Activated T-helper 1 cell treated with anti-CD3 and anti-CD28 coated beads, Interleukin-12 subunit alpha, Interleukin-12 subunit beta, Interleukin-2, Interleukin-4 antibody, amounts not matched to agents 30 ng/mL and 10 ng/mL and 1 ng/mL, durations not matched to agents 14 hours and 24 hours and 36 hours (primary cell): ENCODE measurements at places on chromosomes 2 and 18. TPM values are rescaled to one million over a fixed set of nuclear protein-coding genes. Genes with fewer than 3 reads are reported as not detected.

CHRNA1 gene
- total RNA-seq = not detected in 2 replicates

KIAA2012 gene
- not detected in 2 replicates for total RNA-seq

TMEM182 gene
- 2.1 and 4.4 TPM in 2 replicates for total RNA-seq

FAM237A gene
- not detected in 2 replicates for total RNA-seq

ABCG5 gene
- total RNA-seq = not detected in 2 replicates

PXDN gene
- 1.7 and 1.9 TPM in 2 replicates for total RNA-seq

ZNF2 gene
- total RNA-seq = 3.8 and 3.9 TPM in 2 replicates

CCDC148 gene
- total RNA-seq = 0.36 TPM in 1 of 2 replicates, not detected in the other

LCT gene
- 0.41 and 0.42 TPM in 2 replicates for total RNA-seq

GCA gene
- total RNA-seq = 14.5 and 14.9 TPM in 2 replicates

PPP1R1C gene
- total RNA-seq = not detected in 2 replicates

TXNDC2 gene
- 0.26 TPM in 1 of 2 replicates, not detected in the other for total RNA-seq

UGT1A9 gene
- not detected in 2 replicates for total RNA-seq

XDH gene
- total RNA-seq = not detected in 2 replicates

FARP2 gene
- total RNA-seq = 36.6 and 40.9 TPM in 2 replicates

- DNase-seq = no peak
Measured at GRCh38 chr2:109507217-109507616, 106.5 kb downstream of the SEPTIN10 start.

- DNase-seq = no peak
Measured at GRCh38 chr18:9079818-9080528, 22.5 kb upstream of the NDUFV2 start.

DNA sequence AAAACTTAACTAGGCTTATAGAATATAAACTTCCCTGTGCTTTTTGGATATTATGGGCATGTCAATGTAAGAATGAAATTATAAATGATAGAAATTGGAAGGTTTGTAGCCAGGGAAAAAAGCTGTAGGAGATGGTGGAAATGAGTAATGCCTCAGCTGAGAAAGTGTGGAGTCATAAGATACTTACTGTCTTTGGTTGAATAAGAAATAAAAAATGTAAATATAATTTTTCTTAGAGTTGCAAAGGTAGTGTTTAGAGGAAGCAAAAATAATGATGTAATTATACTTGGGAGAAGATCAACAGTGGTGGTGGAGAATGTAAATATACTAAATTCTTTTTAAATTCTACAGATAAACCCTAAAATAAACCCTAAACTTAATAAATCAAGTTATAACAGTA lies 26.2 kb upstream of the RND3 start:
- no peak for DNase-seq

DNA sequence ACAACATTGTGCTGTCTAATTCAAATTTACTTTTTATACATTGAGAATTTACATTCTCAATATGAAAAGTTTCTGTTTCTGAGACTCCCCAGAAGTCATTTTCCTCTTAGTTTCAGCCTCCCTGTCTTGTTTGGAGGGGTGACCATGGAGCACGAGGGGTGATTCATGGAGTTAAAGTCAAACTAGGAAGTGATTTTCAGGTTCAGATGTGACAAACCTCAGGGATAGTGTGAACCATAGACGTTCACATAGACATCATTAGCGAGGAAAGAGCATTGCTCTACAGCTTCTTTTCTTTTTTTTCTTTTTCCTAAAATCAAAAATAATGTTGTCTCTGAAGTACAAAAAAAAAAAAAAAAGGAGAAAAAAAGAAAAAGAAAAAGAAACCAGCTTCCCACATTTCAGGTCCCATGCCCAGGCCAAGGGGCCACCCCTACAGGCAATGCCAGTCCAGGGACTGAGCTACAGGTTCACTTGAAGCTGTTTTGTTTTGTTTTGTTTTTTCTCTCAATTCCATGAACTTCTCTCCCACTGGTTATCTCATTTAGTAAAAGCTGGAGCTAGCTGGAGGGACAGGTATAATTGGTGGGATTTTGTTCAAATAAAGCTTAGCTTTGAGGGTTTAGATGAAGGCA lies 18.1 kb upstream of the LCLAT1 start:
- no peak for DNase-seq

DNA sequence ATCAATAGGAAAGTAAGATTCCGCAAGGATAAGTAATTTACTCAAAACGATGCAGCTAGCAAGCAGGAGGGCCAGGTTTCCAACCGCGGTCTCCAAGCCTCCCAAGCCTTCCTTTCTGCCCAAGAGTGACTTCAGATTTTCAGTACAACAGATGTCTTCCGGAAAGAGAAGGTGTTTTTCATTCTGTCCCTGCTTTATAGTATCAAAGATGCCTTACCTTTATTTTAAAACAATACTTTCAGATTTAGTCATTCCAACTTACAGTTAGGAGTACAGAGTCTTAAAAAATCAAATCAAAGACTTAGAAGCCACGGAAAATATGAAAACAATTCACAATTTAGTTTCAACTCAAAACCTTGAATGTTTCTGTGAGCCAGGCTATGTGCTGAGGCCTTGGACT lies 43.6 kb downstream of the CYB5A start:
- no peak for DNase-seq

DNA sequence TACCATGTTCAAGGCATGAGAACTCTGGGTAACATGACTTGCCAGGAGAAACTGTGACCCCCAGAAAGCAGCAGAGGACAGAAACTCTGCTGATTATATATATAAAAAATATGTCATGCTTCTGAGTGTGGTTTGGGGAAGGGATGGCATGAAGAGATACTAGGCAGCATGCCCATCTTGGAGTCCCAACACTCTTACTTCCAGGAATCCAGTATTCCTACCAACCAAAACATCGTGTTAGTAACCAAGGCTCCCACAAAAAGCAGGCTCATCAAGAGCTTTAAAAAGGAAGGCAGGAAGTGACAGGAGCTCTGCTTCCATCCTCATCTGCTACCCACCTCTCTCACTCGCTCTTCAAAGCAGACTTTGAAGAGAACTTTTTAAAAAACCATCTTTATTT lies 31.6 kb upstream of the TWIST2 start:
- no peak for DNase-seq

- no peak for DNase-seq
Measured at GRCh38 chr2:28224648-28225472, 167.8 kb upstream of the FOSL2 start.

DNA sequence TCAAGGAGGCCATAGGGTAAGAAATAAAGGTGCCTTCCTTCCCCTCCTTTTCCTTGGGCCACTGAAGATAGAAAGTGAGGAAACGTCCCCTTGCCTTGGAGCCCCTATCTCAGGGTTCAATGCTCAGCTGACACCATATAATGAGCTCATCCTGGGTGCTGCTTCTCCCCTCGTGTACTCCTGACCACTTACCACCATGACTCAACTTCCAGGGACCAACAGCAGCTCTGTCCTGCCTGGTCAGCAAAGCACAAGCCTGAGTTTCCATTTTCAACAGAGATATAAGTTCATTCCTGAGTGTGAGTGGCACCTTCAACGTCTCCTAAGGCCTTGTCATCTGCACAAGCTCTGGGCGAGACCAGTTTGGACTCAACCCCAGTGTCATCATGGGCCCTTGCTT lies 151.2 kb downstream of the CAPN13 start:
- no peak for DNase-seq

GRCh38 chr2:172081221-172082022 lies 3.9 kb upstream of the DLX1 start:
- DNase-seq = no peak

DNA sequence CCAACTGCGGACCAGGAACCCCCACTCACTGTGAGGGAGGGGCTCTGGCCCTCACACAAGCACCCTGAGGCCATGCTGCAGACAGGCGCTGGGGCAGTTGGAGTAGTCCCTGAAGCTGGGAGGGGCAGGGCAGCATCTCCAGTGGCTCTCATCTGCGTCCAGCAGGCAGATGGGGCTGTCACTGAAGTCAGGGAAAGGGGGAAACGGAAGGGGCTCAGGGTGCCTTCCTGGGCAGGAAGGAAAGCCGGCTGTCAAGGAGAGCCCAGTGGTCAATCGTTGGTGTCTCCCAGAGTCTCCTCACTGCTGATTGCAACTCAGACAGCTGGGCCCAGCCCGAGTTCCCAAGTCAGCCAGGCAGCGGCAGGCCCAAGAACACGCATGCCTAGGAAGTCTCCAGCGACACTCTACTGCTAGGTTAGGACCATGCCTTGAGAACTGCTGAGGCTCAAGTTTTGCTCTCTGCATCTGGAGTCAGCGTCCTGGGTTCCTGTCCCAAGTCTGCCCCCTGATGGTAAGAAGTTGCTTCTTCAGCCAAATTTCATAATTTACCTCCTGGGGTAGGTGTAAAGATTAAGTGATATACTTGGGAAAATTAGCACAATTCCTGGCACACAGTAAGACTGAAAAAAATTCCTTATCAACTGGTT lies 27.4 kb upstream of the NMUR1 start:
- DNase-seq = peak; percentile 64

GRCh38 chr2:62685256-62685655 lies 20.3 kb upstream of the EHBP1 start:
- no peak for DNase-seq

- DNase-seq = no peak
Measured at GRCh38 chr2:207328944-207329386, 163.2 kb upstream of the KLF7 start.

- no peak for DNase-seq
Measured at GRCh38 chr2:170189757-170190156, 11.8 kb downstream of the MYO3B start.

DNA sequence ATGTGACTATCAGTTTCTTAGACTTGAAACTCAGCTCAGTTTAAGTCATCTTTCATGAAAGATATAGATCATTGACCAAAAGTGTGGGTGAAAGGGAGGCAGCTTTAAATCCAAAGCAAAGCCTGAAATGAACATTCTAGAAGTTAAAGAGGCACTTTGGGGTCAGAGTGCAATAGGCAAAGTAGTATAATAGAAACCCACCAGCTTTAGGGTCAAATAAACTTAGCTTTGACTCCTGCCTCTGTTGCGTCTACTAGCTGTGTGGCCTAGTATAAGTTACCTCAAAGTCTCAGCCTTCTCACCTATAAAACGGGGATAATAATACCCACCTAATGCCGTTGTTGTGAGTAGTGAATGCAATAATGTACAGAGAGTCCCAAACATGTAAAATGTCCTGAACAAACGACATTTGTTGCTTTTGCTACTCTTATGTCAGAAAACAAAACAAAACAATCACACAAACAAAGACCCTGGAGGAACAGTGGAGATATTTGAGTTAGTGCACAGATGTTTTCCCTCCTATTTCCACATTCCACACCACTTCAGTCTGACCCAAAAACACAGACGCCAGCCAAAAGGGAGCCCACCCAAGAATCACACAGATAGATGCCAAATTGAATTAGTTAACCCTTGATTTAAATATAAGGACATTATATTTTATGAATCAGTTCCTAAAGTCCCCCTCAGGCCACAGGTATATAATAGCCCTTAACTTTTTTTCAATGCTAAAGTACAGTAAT lies 657.0 kb downstream of the ARHGAP15 start:
- no peak for DNase-seq

- DNase-seq = no peak
Measured at GRCh38 chr2:156038021-156038420, 294.5 kb downstream of the NR4A2 start.

DNA sequence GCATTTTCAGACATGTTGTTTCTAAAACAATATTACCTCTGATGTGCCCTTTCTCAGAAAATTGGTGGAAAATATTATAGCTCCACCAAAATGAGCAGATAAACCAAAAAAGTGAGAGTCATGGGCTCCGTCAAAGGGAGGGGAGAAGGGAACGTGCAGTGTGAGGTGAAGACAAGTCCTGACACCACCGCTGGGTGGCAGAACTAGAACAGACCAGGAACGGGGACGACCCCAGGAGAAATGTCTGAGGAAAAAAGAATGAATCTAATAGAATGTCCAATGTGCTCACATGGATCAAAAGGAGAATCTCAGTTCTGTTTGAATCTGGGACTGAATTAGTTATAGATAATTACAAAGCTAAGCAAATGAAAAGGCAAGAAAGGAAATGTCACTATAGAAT lies 22.6 kb upstream of the BCL2 start:
- DNase-seq = no peak

- DNase-seq = peak; percentile 31
Measured at GRCh38 chr2:135657806-135658582, 83.7 kb upstream of the UBXN4 start.

- DNase-seq = no peak
Measured at GRCh38 chr2:150462770-150463169, 24.7 kb downstream of the RND3 start.

GRCh38 chr18:48138210-48138609 lies 207.8 kb upstream of the SMAD2 start:
- DNase-seq = no peak

DNA sequence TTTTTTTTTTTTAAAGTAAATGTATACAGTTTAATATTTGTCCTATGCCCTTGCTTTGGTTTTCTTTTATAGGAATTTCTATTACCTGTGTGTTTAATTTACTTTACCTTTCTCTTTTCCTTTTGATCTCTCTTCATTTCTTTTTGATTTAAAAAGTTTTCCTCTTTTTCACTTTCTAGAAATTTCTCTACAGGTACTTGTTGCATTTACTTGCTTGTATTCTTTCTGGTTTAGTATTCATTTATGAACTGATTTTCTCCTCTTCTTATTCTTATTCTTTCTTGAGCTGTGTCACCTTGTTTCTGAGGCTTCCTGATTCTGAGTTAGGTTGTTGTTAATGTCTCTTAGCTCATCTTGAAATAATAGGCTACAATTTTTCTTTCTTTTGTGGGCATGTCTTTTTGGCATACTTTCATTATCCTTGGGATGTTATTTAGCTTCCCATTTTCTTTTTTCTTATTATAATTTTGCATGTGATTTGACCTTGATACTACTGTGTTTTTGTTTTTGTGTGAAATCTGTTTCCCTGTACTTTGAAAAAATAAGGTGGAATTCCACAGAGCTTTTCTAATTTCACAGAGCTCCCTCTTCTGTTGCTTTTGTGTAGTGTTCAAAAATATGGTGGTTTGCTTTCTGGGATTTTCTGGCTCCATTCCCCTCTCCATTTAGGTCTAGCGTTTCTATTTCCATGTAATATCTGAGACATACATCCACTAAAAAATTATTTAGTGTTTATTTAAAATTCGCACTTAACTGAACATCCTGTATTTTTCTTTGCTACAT lies 25.5 kb upstream of the ALMS1 start:
- DNase-seq = no peak

- DNase-seq = no peak
Measured at GRCh38 chr2:216283038-216283900, 89.0 kb downstream of the MARCHF4 start.

- DNase-seq = no peak
Measured at GRCh38 chr2:218806346-218806978, 24.5 kb downstream of the CYP27A1 start.

DNA sequence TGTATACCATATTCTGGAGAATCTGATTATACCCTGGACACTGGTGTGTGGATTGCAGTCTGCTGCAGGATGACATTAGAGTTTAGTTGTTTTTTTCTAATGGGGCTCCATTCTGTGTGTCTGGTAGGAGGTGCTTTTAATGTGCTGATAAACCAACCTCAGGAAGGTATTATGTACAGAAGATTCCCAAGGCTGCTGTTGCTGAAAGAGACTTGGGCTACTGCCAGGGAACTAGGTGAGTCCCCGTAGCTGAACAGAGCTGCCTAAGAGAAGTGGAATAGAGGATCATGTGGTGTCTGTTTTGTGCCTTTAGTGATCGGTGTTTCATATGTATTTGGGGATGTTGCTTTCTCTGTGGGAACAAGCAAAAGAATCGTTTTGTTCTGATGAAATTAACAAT lies 16.5 kb downstream of the SPATA3 start:
- DNase-seq = no peak
